ENCODE measurements at places on chromosomes 5 and 9. TPM values are rescaled to one million over a fixed set of nuclear protein-coding genes. Genes with fewer than 3 reads are reported as not detected.

DNA sequence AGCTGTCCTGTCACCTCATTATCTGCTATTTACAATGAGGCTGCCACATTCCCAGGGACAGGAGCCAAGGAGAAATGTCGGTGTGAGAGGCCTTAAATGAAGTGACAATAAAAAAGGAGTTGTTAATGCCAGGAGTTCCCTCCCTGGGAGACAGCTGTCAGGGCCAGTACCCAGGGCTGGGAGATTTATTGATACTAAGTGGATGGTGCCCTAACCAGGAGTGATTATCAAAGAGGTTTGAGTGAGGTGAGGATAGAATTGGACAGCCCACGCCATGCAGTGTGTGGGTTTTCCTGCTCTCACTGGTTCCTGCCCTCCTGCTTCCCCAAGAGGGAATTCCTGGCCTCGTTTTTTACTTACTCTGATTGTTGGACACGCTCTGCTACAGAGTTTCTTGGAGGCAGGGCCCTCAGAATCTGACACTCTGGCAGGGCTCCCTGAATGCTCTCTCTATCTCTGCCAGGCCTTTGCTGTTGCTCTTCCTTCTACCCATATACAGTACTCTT is 150.8 kb downstream of the GRIA1 start:
- peak; percentile 23 for DNase-seq

- no peak for DNase-seq
Measured at GRCh38 chr5:56094579-56095361, 100.0 kb upstream of the IL6ST start.

Gene EPB41L4B
- 6.5 TPM for total RNA-seq

Gene FAM221B
- not detected for total RNA-seq
